Progenitor cell of endocrine pancreas (in vitro differentiated cells): ENCODE measurements at places on chromosomes 11 and 22. TPM values are rescaled to one million over a fixed set of nuclear protein-coding genes. Genes with fewer than 3 reads are reported as not detected.

DNA sequence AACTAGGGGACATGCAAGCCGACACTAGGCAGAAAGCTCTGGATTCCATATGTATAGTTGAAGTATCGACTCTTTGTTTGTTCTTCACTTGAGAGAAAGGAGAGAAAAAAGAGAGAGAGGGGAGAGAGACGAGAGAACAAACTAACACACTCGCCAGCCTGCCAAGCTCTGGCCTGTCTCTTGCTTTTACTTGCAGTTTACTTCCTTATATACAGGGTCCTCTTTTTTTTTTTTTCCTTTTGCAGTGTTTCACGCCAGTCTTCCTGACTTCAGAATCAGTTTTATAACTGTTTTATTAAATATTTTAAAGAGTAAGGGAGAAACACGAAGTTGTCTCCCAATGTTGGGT, 19.9 kb downstream of the TEAD1 start:
- DNase-seq = no peak

DNA sequence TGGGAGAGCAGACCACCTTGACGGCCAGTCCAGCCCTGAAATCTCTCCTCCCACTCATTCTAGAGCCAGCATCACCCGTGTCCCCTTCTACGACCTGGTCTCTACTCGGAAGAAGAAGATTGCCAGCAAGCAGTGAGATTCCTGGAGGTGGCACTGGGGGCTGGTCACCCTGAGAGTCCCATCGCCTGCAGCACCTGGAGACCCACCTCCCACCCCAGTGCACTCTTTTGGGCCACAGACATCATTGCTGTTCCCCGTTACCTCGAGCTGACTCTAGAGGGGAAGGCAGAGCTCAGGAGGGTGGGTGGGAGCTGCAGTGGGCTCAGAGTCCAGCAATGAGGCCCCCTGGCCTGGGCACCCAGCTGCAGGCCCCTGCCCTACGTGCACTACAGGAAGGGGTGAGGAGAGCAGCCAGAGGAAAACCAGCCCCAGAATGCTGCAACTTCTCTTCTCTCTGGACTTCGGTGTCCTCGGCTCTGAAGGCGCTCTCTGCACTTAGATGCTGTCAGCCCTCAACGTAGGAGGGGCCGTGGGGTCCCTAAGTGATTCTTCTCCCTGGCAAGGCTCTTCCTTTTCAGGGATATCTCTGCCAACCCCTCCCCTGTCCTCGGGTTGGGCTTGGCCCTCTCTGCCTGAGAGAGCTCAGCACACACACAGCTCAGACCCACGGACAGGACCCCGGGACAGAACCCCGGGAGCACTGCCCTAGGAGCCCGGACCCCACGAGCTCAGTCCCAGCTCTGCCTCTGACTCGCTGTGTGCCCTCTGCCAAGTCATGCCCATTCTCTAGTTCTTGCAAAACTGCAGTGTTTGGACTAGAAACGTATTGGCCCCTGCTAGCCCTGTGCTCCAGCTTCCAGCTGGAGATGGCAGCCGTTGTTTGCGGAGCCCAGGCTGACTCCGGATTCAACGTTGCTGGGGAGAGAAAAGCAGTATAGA, 31.3 kb downstream of the CYTH4 start:
- DNase-seq = no peak

DNA sequence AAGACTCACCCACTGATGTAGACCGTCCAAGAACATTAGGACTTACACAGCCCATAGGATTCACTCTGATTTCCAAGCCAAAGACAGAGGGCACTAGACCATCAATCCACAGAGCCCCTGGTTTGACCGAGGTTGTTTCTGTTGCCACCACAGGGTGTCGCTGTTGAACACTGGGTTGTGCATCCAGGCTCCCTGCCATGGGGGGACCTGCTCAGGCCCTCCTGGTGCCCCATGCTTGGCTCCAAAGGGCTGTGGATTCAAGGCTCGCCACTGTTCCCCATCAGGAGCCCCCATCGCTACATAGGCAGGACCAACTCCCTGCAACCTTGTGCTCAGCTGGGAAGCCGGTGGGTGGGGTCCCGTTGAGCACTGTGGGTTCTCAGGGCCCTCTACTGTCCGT, 128.0 kb upstream of the ANO1 start:
- no peak for DNase-seq

- no peak for DNase-seq
Observed at GRCh38 chr11:23856654-23857053, 640.2 kb upstream of the LUZP2 start.

GRCh38 chr22:42651134-42651533, 1.9 kb upstream of the CYB5R3 start:
- no peak for DNase-seq

GRCh38 chr22:28016781-28017557, 97.9 kb upstream of the PITPNB start:
- no peak for DNase-seq

Gene UBQLNL
- 0.53 and 0.79 TPM in 2 replicates for total RNA-seq

Gene OR2D2
- 0.53 TPM in 1 of 2 replicates, not detected in the other for total RNA-seq

Gene OOSP4B
- total RNA-seq = not detected in 2 replicates

Gene TSPAN32
- total RNA-seq = 3.4 and 4.5 TPM in 2 replicates

Gene PHF21A
- 65.5 and 70.1 TPM in 2 replicates for total RNA-seq
